ENCODE measurements at places on chromosomes 5 and 9.

DNA sequence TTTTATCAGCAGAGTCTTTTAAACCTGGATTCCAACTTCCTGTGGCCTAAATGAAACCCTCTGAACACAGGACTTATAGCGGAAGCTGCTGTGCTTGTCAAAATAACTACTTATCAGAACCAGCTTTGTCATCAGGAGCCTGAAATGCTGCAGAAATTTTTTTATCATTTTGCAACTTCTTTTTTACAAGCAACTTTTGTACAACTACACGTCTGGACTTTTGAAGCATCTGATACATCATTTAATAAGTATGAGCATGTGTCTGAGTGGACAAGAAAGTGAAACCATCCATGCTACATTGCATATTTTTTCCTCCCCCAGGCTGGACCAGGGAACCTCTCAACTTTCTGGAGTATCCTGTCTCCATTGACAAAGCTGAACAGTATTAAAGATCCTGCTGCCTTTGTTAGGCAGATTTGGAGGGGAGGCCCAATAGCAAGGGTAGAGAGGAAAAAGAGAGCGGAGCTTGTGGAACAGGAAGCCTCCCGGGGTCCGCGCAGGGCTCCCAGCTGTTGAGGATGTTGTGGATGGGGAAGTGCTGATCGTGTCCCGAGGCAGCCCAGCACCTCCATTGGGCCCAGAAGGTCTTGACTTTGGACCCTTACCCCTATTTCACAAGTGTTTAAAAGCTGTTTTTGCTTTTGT lies 196.6 kb downstream of the MSX2 start:
- no peak for DNase-seq

DNA sequence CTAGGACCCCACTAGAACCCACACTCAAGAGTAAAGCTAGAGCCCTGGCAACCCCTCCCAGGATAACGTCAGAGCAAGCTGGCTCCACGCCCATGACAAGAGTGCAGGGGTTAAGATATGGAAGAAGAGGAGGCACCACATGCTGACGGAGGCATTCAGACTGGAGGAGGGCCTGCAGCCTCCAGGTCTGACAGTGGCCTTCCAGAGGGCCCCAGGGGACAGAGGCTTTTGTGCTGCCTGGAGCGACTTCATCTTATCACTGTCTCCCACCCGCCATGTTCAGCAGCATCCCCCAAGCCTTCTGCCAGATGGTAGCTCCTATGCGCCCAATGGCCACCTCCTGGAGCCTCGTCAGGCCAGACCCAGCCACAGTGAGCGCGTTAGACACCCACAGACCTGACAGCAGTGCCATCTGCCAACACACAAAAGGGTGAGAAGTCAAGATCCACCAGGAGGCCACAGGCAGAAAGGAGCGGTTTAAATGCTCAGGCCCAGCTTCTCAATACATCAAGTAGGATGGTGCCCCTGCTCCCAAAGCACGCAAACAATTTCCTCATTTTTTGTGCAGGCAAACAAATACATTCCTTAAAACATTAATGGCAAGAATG lies 65.8 kb downstream of the C5orf15 start:
- DNase-seq = no peak

- no peak for DNase-seq
These were observed 996.2 kb downstream of the CDH12 start for GRCh38 chr5:21856987-21857386.

- DNase-seq = no peak
These were observed 97.8 kb upstream of the HAND1 start for GRCh38 chr5:154575546-154576428.

DNA sequence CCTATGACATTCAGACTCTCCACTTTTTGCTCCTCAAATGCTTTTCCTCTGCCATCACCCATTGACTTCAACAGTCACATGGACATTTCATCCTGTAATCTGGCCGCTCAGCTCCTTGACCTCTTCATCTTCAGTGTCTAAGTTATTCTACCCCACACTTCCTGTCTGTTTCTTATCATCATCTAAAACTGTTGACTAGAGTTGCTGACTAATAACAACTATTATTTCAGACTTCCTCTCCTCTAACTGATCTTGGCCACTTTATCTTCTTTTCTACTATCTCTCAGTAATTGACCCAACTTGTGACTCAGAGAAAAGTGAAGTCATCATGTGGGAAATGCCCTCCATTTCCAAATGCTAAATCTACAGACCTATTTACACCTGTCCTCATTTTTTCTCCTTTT lies 254.7 kb upstream of the TRPC7 start:
- DNase-seq = no peak

DNA sequence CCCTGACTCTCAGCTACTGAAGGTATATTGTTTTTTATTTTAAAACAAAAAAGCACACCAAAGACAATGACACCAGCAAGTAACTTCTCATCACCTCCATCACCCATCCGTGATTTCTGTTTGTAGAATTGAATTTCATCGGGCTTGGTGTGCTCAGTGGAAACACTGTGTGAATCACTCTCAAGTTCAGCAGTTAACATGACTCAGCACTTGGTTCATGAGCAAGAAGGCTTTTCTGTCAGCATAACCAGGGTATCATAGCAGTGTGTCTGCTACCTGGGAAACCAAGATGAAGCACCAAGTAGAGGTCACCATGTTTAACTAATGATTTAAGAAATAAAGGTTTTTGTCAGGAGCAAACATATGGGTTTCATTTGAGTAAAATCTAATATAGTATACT lies 123.7 kb downstream of the INSYN2B start:
- DNase-seq = no peak

- DNase-seq = no peak
These were observed 169.3 kb downstream of the INSYN2B start for GRCh38 chr5:169811023-169811422.

- DNase-seq = no peak
These were observed 58.1 kb downstream of the HSPA4 start for GRCh38 chr5:133109655-133110483.

GRCh38 chr9:12849486-12850003 lies 74.7 kb downstream of the LURAP1L start:
- DNase-seq = no peak

DNA sequence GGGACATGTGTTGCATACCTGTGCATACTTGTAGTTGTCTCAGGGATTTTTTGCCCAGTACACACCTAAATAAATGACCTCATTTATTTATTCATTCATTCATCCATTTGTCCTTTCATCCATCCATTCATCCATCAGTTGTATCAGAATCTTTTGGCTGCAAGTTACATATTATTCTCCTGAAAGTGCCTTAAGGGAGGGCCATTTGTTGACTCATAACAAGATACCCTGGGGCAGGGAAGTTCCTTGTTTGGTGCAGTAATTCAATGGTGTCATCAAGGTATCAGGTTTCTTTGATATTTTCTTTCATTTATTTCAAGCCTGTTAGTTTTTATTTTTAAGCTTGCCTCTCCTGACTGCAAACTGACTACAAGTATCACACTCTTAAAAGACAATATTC lies 597.9 kb upstream of the TLE4 start:
- DNase-seq = no peak

DNA sequence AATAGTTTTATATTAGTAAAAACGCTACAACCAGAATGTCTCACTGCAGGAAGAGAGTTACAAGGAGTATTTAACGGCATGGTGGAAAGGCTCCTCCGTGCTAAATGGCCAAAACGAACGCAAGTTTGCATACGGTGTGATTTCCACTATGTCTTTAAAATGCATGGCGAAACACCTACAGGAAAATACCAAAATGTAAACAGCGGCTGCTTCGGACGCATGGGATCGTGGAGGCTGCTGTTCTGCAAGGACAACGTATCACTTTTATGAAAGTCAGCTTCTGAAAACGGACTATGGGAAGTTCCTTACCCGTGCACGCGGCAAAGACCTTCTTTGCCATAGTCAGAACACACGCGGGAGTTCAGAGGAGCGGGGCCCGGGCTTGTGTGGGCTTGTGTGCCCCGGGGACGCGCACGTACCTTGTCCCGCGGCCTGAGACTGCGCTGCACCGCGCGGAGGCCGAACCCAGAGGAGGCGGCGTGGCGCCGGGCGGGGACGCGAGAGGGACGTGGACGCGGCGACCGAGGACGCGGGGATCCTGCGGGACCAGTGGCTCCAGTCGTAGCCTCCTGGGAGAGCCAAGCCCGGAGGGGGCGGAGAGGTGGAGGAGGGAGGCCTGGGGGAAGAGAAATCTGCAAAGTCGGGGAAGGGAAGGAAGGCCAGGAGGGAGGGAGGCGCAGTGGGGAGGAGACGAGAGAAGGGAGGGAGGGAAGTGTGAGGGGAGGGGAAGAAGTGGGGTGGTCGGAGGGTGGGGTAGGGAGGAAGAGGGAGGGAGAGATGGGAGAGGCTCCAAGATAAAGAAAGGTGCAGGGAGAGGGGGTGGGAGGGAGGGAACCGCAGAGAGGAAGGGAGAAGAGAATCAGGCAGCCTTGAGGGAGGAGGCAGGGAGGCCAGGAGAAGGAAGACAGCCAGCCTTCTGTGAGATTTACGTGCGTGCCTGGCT lies at the start of gene CMBL:
Gene CMBL, minus strand, starts transcription at position 697 of the 943 bp plus-strand sequence. CDS start 17,140 bp downstream, outside the sequence.
- DNase-seq = no peak

DNA sequence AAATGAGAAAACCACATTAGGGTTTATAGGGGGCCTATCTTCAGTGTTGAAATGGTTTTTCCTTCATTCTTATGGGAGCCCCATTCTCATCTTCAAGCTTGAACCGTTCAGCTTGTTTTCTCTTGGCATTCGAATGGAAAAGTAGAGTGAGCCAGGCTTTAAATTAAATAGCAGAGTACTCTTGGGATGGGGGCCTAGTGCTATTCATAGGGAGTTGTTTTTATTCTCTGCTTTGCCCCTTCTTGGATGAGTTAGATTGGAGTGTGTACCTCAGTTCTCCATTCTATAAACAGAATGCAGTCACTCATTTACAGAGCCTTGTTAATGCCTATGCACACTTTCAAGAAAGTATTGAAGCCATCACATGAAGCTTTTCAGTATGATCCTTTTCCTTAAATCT lies 127.9 kb downstream of the FAM170A start:
- DNase-seq = no peak

- no peak for DNase-seq
These were observed 19.8 kb upstream of the NSD1 start for GRCh38 chr5:177113566-177114424.

GRCh38 chr5:6745706-6746222 lies 32.5 kb downstream of the TENT4A start:
- peak; percentile 30 for DNase-seq

GRCh38 chr5:160919626-160920025 lies 67.6 kb upstream of the ATP10B start:
- no peak for DNase-seq

DNA sequence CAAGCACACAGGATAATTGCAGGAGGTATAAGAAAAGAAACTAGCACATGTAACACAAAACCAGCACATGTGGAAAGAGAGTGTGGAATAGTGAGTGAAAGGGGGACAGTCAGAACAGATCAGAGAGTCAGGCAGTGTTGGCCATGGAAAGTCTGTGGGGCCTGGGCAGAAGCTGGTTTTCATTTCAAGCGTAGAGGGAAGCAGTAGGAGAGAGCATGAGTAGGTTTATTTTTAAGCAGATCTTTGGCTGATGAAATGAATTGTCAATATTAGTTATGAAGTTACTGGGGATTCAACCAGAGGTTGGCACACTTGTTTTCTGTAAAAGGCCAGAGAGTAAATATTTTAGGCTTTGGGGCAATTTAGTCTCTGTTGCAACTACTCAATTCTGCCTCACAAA lies 283.1 kb downstream of the SMARCA2 start:
- no peak for DNase-seq

- DNase-seq = no peak
These were observed 23.5 kb upstream of the SMIM23 start for GRCh38 chr5:171762021-171762608.

DNA sequence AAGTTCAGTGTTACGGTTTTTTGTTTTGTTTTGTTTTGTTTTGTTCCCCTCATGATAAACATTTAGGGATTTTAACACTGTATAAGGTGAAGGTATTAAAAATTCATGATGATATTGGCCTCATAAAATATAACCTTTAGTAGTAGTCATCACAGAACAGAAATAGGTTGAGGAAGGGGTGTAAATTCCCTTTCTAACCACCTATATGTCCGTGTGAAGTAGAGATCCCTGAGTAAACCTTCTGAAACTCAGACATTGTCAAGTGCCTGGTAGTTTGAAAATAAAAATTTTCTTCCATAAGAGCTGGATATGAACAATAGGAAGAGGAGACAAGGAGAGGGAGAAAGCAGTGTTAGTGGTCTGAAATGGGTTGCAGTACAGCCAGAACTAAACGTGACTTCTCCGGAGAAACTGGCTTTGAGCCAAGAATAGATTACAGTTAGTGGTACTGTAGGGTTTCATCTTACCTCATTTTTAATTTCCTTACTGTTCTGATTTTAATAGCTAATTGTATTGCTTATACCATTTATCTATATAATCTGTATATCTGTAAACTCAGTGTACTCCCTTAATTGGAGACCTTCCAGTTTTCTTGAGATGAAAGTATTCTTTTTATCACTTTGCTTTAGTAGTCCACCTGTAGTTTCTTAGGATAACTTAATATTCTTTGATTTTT lies 18.3 kb downstream of the UGCG start:
- peak; percentile 14 for DNase-seq

GRCh38 chr9:18985464-18985951 lies 47.5 kb downstream of the SAXO1 start:
- no peak for DNase-seq

GRCh38 chr9:17339156-17339555 lies 204.3 kb downstream of the CNTLN start:
- DNase-seq = no peak

- DNase-seq = no peak
These were observed 200.6 kb downstream of the ARL15 start for GRCh38 chr5:54109626-54110330.

DNA sequence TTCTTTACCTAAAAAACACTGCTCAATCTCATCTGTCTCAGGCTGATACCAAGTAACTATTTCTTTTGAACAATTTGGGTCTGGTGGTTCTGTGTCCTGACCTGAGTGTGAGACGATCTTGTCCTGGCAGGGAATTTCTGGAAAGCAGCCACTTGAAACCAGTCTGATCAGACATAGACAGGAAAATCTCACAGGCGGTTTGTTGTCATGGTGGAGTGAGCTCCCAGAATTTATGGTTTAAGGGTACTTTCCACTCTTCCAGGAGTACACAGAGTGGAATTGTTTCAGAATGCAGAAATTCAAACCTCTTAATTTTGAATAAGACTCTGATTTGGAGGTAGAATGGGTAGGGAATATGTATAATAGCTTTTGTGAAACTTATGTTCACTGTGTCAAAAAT lies 268.2 kb downstream of the ISL1 start:
- no peak for DNase-seq

- no peak for DNase-seq
These were observed 25.5 kb upstream of the B4GALT1 start for GRCh38 chr9:33192493-33193255.

- no peak for DNase-seq
These were observed 143.6 kb downstream of the PCSK5 start for GRCh38 chr9:76034049-76034448.

- no peak for DNase-seq
These were observed 71.5 kb downstream of the SEMA5A start for GRCh38 chr5:9474219-9475002.

- DNase-seq = no peak
These were observed 1075.0 kb downstream of the CDH9 start for GRCh38 chr5:25963251-25964008.
